ENCODE measurements at places on chromosomes 6 and 20.
A peak's percentile ranks its signal among the peaks of the same experiment; 100 is the strongest.

DNA sequence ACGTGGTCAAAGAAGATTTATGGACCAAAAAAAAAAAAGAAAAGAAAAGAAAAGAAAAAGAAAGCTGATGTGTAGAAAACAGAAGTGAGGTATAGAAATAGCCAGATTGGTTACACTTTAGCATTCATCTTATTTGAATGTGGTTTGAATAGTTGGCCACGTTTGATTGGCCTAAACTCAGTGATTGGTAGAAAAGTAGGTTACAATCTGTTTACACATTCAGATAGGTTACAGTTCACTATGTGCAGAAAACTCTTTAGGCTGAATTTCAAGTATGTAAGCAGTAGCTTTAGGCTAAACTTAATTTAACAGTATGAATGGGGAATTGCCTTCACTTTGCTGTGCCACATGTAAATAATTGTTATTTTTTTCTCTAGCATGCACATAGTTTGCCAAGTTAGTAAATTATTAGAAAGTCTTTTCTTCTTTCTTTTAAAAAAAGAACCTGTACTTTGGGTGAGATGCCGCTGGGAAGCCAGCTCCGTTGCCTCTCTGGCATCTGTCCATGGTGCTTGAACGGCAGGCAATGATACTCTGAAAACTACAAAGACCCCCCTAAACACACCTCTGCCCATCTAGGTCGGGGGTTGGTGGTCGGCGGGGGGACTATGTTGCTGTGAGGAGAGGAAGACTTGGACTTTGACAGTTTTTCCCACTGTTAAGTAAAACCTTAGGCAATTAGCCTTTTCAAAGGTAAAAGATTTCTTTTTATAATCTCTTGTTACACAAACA is 173.0 kb downstream of the AIG1 start:
- DNase-seq = no peak

GRCh38 chr6:136967876-136968752 is 46.0 kb downstream of the SLC35D3 start:
- peak; percentile 26 for DNase-seq

- no peak for DNase-seq
Observed at GRCh38 chr6:3350252-3350796, 91.6 kb downstream of the PSMG4 start.

GRCh38 chr6:120405947-120406346 is 928.3 kb downstream of the TBC1D32 start:
- no peak for DNase-seq

- DNase-seq = no peak
Observed at GRCh38 chr20:17661121-17661744, 20.8 kb downstream of the RRBP1 start.

DNA sequence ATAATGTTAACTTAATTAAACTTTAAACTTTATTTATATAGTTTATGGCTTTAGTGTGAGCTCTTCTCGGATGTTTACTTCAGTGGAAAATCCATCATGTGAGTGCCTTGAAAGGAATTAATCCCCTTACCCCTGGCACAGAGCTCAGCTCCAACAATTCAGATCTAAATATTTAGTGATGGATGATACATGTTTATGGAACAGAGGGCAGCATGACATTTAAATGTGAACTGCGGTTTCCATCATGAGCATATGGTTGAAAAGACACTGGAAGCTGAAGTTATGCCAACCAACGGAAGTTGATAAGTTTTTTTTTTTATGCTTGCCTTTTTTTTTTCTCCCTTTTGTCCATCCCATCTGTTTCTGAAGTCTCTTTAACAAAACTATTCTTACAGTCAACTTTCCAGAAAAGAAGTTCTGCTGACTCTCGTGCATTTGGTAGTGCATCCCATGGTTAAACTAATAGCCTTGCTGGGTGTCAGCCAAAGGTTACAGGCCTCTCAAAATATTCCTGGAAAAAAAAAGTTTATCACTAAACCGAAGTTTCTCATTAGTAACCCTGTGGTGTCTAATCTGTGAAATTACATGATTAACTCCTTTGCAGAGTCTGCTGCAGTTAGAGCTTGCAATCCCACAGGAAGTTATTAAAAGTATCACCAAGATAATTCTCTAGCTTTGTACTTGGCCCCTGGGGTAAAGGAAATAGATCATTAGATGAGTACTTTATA is 243.9 kb upstream of the TCF21 start:
- no peak for DNase-seq
